Activated T-helper 2 cell treated with anti-CD3 and anti-CD28 coated beads, Interferon-gamma antibody, Interleukin-2, Interleukin-4, amounts not matched to agents 10 μg/mL and 5 μg/mL and 100 μg/mL, durations not matched to agents 14 hours and 24 hours and 36 hours (primary cell): ENCODE measurements at places on chromosomes 1 and 21.

GRCh38 chr1:105243969-105244368, 1494.3 kb downstream of the AMY1C start:
- no peak for DNase-seq

DNA sequence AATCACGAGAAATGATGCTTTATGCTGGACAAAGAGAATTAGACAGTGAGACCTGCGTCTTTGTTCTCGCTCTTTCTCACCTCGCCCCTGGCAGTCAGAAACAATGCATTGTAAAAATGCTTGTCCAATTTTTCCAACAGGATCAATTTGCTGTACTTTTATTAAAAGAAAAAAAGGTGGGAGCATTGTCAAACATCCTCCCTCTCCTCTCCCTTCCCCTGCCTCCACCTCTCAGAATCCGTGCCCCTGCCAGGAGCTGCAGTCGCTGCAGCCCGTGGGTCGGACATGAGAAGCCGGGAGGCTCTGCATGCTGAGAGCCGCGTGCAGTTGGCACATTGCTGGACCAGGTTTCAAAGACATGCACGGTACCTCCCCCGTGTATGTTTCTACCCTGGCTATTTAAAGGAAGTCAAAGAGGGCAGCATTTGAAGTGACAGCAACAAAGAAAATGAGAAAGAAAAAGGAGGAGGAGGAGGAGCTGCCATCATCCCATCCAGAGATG, 161.0 kb upstream of the KAZN start:
- no peak for DNase-seq

- DNase-seq = no peak
These were observed 17.4 kb upstream of the IFNAR2 start for GRCh38 chr21:33212159-33212851.

- no peak for DNase-seq
These were observed 111.7 kb upstream of the KCNJ6 start for GRCh38 chr21:38027901-38028498.

GRCh38 chr1:62774971-62775595, 8.8 kb upstream of the ATG4C start:
- no peak for DNase-seq

DNA sequence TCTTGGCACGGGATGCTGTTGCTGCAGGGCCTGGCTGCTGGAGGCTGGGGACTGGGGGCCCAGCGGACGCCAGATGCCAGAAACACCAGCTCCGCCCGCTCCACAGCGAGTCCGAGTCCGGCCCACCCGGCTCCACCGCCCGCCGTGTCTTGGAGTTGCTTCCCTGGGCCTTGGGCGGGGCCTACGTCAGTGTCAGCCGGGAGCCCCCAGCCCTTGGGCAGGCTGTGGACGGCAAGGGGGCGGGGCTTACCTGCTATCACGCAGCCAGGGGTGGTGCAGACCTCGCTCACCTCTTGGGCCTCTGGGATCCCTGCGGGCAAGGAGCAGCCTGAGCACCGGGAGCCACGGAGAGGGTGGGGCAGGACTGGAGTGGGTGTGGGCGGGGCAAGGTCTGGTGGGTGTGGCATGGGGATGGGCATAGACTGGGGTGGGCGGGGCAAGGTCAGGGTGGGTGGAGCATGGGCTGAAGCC, 21.8 kb downstream of the MMEL1 start:
- no peak for DNase-seq

DNA sequence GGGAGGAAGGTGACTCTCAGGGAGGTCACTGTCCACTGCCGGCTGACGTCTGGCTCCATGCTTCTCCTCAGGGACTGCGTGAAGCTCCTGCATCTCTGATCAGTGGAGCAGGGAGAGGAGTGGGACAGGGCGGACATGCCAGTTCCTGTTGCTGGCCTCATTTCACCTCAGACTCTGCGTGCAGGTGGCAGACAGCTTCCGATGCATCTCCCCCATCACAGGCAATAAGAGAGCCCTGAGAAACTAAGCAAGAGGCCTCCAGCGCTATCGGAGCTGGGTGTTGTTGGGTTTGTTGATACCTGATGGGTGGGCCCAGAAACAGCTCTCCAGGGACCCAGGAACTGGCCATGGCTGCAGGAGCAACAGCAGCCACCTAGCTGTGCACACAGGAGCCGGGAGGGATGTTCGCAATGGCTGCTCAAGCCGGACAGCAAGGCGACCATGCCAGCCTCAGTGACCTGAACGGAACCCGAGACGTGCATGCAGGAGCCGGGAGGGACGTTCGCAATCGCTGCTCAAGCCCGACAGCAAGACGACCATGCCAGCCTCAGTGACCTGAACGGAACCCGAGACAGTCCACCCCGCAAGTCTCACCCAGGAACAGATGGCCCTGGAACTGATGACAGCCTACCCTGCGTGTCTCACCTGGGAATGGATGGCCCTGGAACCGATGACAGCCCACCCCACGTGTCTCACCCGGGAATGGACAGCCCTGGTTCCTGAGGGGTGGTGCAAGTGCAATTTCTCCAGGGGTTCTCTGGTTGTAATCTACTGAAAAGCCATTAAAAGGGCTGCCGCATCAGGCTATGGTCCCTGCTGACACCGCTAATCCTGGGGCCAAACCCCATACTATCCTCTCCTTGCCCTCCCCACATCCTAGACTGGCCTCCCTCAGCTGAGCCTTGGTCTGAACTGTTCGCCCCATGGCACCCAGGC, 14.2 kb upstream of the PCBP3 start:
- no peak for DNase-seq

DNA sequence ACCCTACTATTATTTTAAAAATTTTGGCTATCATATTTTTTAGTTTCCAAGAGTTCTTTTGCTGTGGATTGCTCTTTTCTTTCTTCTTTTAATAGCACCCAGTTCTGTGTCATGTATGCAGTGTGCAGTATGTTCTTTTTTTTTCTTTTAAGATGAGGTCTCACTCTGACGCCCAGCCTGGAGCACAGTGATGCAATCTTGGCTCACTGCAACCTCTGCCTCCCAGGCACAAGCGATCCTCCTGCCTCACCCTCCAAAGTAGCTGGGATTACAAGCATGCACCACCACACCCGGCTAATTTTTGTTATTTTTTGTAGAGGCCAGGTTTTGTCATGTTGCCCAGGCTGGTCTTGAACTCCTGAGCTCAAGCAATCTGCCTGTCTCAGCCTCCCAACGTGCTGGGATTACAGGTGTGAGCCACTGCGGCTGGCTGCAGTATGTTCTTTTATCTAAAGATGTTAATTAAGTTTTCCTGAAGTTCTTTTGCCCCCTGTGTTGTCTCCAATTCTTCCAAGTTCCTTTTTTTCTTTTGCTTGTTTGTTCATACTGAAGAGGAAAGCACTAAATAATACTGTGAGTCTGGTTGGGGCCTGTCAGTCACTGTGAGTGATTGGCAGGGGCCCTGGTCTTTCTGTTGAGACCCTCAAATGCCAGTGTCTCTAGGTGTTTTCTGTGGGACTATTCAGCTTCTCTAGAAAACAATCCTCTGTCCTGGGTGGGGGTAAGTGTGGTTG, 17.5 kb upstream of the TTC22 start:
- DNase-seq = no peak

DNA sequence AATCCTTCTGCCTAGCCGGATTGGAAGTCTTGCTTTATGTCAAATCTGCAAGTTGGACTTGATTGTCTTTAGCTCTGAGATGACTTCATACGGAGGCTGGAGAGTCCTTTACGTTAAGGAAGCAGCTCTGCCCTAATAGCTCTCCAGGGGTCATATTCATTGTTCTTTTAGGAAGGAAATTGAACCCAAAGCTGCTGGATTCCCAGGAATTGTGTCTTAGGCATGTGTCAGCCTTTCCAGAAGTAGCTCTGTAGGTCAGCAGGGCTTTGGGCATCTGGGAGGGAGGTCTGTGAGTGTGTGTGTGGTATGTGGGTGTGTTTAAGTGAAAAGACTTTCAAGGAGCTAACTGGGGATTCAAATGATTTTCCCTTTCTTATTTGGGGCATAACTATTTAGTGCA, 82.4 kb downstream of the ABCA4 start:
- DNase-seq = no peak

- no peak for DNase-seq
These were observed 13.6 kb upstream of the ENAH start for GRCh38 chr1:225666495-225666894.

DNA sequence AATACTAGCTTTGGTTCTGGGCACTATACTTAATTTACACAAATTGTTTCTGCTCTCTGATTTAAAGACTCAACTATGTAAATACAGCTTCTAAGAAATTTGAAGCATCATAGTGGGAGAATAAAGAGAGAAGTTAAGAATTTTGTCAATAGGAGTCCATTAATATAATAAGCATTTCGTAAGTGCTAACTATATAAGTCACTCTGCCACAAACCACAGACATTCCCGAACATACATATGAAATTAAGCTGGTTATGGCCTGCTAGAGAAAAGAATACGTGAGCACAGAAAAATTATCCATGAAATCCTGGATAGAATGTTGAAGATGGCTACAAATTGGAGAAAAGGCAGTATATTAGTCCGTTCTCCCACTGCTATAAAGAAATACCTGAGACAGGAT, 526.2 kb downstream of the MRPL39 start:
- no peak for DNase-seq

DNA sequence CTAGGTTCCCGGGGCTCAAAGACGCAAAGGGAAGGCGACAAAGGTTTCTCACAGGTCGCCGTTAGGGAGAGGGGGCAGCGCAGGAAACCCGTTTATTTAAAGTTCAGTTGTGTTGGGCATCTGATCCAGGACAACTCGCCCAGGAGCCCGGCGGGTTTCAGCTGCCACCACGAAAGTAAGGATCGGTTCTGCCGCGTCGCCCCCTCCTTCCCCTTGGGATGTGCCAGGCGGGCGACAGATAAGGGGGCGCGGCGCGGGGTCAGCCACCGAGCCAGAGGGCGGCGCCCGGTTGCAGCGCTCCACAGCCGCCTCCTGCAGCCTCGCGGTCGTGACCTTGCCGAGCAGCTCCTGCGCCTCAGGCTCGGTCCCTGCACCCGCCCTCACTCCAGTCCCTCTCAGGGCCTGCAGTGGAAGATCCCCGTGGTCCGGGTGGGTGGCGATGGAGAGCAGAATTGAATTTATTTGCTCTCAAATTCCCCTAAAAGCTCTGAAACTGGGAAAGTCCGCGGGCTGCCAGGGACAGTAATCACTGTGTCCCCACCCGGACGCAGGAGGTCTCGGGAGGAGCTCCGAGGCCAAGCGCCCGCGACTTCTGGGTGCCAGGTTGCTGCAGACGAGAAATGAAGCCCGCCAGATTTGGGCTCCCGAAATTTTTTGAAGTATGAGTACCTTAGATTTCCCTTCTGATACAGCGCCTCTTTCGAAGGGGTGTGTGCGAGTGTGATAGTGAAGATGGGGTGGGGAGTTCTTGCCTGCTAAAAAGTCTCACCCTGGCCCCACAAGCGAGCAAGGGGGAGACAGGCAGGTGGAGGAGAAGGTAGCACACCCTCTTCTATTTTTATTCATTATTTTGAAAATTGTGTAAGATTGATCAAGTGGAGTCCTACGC, 28.4 kb upstream of the NFIA start:
- no peak for DNase-seq

GRCh38 chr1:156163712-156164111, 10.3 kb downstream of the SEMA4A start:
- DNase-seq = no peak

DNA sequence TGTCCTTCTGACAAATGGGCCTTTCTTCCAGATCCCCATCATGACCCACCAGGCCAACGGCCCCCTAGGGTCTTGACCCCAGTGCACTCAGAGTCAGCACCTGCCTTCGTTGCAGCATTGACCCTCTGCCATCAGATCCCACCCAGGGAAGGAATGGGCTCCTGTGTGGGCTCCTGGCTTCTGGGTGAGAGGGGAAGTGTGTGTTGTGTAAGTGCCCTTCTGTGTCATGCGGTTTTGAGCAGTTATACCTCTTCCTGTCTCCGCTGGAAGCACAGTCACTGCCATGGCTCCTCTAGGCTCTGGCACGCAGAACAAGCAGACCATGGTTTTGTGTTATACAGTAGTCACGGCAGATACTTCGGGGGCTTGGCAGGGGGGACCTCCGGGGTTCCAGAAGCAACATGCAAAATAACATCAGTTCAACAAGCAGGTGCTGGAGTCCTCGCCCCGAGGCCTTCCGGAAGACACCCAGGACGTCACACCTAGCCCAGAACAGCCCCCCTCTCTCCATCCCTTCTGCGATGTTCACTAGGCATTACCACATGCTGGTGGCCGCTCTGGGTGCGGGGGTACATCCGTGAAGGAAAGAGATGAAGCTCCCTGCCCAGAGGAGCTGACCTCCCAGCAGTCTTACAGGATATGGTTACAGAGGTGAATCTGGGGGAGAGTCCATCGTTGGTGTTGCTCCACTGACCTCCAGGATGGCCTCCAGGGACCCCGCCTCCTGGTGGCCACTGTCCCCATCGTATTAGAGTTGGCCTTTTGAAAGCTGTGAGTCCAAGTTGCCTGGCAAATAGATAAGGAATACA, 17.4 kb upstream of the KCNAB2 start:
- peak; percentile 65 for DNase-seq

DNA sequence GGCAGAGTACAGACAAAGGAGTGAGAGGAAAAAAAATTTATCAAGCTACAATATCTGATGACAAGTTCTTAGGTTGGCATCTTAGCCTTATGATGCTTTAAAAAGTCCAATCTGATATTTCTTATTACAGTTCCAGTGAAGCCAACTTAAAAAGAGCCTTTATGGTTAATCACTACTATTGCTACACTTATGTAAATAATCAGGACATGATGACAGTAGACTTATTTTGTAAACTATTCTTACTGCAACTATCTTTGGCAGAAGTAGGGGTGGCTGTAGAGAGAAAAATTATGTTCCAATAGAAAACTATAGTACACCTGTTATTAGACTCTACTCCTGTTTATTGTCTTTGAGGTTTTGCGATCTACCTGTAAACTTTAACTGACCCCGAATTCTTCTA, 25.8 kb upstream of the NUF2 start:
- no peak for DNase-seq

DNA sequence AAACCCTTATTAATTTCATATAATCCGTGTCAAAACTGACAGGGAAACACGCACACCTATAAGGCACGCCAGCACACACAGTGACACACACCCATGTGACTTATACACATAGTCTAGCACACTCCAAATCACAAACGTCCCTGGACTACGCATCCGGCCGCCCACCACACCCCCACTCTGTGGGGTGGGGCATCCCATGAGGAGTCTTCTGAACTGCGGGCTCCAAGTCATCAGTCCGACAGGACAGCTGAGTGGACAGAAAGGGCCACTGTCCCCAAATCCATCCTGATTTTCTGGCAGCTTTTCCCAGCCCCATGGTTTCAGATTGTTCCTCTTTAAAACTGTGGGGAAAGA, 829 bp downstream of the PEA15 start:
- DNase-seq = peak; percentile 21

DNA sequence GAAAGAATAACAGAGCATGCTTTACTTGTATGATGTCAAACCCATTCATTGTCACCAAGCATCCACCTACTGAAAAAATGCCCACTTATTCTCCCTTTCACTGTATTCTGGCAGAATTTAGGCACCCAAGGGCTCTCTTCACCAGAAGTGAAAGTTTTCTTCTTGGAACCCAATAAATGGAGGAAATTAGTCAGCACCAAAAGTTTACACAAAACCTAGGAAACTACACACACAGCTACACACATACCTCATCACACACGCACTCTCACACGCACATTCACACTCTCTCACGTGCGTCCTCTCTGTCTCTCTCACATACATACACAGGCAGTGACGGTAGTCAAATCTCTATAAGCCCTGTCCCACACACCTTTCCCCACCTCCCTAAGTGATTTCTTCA, 37.6 kb downstream of the MCOLN2 start:
- DNase-seq = peak; percentile 51
